ENCODE measurements at places on chromosomes 6 and 20. TPM values are rescaled to one million over a fixed set of nuclear protein-coding genes. Genes with fewer than 3 reads are reported as not detected.

The MCHR2 gene
- not detected for polyA plus RNA-seq

The BMP7 gene
- polyA plus RNA-seq: 11.3 TPM

The DEFB124 gene
- not detected for polyA plus RNA-seq

The GJA10 gene
- not detected for polyA plus RNA-seq

The TXLNB gene
- polyA plus RNA-seq: 0.13 TPM

The CST5 gene
- polyA plus RNA-seq: not detected

The HAO1 gene
- polyA plus RNA-seq: 0.86 TPM

The RAET1G gene
- 1.3 TPM for polyA plus RNA-seq

The CD83 gene
- polyA plus RNA-seq: 15.4 TPM

The ENPP5 gene
- 22.9 TPM for polyA plus RNA-seq

The BMP6 gene
- 5.0 TPM for polyA plus RNA-seq

The PPIL6 gene
- polyA plus RNA-seq: 6.0 TPM

The ARFGAP1 gene
- 40.4 TPM for polyA plus RNA-seq

GRCh38 chr6:11552442-11552841, 14.9 kb downstream of the TMEM170B start:
- DNase-seq: no peak

- DNase-seq: no peak
These were observed 6.4 kb downstream of the TAB2 start for GRCh38 chr6:149323925-149324324.

- no peak for DNase-seq
These were observed 98.5 kb downstream of the INSM1 start for GRCh38 chr20:20466341-20466879.

DNA sequence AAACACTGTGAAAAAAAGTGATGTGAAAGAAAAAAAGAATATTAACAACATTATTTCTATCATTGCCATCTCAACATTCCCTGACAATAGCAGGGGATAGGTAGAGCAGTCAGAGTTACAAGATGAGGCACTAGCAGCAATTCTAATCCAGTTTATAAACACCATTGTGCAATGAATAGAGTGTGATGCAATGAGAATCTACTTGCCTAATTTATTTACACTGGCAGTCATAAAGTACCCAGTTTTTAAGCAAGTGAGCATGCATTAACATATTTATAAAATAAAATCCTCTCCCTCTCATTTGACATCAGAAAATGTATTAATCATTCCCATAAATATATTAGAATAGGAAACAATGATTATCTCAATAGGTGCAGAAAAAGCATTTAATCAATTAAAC, 2.5 kb upstream of the MANEA start:
- no peak for DNase-seq

- no peak for DNase-seq
These were observed 21.3 kb downstream of the ZNF341 start for GRCh38 chr20:33753143-33753542.

GRCh38 chr6:167306401-167306998, 15.4 kb downstream of the UNC93A start:
- no peak for DNase-seq

GRCh38 chr20:44583157-44583556, 778 bp downstream of the PKIG start:
- no peak for DNase-seq

- DNase-seq: no peak
These were observed 30.3 kb upstream of the NXT1 start for GRCh38 chr20:23320317-23320716.

DNA sequence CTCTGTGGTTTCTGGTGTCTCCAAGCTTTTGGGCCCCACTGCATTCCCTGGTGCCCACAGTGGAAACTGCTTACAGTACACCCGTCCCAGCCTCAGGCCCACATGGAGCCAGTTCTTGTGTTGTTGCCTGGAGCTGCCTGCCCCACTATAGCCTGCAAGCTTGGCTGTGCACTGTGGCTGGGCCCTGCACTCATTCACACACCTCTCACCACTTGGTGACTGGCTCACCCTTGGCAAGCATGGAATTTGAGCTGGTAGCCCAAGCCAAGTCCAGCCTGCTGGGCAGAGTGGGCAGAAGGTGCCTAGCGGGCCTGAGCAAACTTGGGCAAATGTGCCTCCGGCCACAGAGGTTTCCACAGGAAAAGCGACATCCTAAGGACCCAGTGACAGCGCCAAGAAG, 472.3 kb downstream of the MMUT start:
- DNase-seq: no peak

DNA sequence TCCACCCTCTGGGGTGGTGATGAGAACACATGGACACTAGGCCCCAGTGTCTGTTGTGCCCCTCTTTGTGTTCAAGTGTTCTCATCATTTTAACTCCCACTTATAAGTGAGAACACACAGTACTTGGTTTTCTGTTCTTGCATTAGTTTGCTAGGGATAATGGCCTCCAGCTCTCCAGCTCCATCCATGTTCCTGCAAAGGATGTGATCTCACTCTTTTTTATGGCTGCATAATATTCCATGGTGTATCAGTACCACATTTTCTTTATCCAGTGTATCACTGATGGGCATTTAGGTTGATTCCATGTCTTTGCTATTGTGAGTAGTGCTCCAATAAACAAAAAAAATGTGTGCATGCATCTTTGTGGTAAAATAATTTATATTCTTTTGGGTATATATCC, 67.4 kb downstream of the RWDD2A start:
- no peak for DNase-seq

GRCh38 chr20:1242530-1242929, 16.7 kb downstream of the RAD21L1 start:
- no peak for DNase-seq

DNA sequence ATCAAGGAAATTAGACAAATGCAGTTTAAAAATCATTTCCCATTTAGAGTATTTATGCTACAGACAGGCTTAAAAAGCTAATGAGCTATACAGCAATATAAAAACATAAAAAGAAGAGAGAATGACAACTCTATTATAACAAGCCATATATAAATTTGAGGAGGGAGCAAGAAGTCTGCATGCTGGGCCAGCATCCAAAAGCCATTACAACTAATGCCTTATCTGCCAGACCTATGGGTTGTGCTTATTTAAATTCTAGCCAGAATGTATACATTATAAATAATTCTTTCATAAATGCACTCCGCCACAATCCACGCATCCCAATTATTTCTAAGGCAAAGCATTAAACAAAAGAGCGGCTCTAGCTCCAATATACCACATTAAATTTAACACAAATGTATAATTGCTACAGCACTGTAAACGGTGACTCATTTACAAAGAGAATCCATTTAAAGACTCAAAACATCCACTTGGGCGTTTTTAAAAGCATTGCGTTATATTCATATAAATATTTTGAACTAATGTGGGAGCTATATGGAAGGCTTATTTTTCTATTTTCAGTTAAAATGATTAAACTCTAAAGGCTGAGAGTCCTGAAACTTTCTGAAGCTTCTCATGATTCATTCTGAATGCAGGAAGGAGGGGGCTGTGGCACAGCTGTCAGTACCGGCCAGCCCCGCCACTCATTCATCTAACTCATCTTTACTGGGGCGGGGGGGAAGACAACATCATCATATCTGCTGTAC, 37.7 kb upstream of the RAB22A start:
- no peak for DNase-seq

DNA sequence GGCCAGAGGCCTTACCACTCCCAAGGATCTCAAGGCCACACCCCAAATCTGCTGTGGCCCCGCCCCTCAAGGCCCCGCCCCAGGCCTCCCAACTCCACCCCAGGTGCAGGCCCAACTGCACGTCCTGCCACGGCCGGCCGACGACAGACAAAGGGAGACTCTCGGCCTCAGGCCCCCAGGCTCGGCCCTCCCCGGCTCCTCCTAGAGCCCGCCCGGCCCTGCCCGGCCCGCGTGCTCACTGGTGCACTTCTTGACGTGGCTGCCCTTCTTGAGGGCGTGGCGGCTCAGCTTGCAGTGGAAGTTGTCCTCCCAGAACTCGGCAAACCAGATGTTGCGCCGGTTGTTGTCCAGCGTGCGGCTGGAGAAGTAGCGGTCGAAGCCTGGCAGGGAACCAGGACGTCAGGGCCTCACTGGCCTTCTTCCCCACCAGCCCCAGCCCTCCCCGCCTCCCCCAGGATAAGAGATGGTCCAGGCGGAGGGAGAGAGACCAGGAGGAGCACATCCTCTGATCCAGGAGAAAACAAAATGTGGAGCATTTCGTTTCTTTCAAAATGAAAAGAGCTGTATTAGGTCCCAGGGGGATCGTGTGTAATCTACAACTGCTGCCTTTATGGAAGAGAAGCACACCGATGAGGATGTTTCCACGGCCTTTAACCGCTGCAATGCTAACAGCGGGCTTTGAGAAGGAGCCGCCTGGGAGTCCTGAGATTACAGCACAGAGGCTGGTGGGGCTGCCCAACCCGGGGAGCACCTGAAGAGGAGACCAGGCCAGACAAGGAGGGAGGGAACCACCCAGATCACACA, 89.4 kb downstream of the GRM4 start:
- peak; percentile 89 for DNase-seq

Data from kidney (tissue), 22 donors.